ENCODE measurements at places on chromosomes 6 and 20. TPM values are rescaled to one million over a fixed set of nuclear protein-coding genes. Genes with fewer than 3 reads are reported as not detected.
A peak's percentile ranks its signal among the peaks of the same experiment; 100 is the strongest.

DNA sequence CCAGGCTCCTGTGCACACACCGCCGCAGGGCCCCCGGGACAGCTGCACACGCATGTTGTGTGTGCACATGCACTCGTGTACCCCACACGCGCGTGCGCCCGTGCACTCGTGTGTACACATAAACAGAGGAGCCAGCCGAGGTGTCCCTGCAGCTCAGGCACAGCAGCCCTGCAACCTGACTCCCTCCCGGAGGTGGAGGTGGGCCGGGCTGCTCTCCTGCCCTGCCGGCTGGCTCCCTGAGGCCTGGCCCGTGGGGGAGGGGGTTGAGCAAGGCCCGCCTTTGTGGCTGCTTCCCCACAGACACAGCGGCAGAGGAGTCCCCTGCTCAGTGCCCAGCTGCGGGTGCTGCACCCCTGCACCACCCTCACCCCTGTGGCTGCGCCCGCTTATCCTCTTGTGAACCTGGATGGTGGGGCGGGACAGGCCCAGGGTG lies 624 bp downstream of the RBBP8NL start:
- DNase-seq, result no peak

- DNase-seq, result no peak
Observed at GRCh38 chr20:1526896-1527295, 30.6 kb downstream of the SIRPD start.

The SAPCD1 gene
- total RNA-seq, result 0.27 TPM

- DNase-seq, result no peak
Observed at GRCh38 chr6:36280983-36281382, 11.1 kb downstream of the PNPLA1 start.

The EYA4 gene
- 16.3 TPM for total RNA-seq

The CAPN11 gene
- total RNA-seq, result not detected

The LY6G6C gene
- not detected for total RNA-seq

GRCh38 chr6:157088841-157089240 lies 234.5 kb downstream of the TMEM242 start:
- DNase-seq, result no peak

The BTNL2 gene
- not detected for total RNA-seq

The OPRM1 gene
- not detected for total RNA-seq

The GSTA2 gene
- total RNA-seq, result not detected

- DNase-seq, result peak; percentile 61
Observed at GRCh38 chr20:9407805-9408421, 106.5 kb upstream of the LAMP5 start.

GRCh38 chr6:101178748-101179147 lies 214.8 kb upstream of the GRIK2 start:
- DNase-seq, result no peak

GRCh38 chr6:169045486-169045885 lies 208.2 kb downstream of the THBS2 start:
- DNase-seq, result no peak

The CNKSR3 gene
- total RNA-seq, result 14.9 TPM
